Stimulated activated CD4-positive, alpha-beta T cell treated with anti-CD3 and anti-CD28 coated beads, Interleukin-1b, Interleukin-23, amount 100 ng/mL, for 4 hours (primary cell): ENCODE measurements at places on chromosomes 6 and 20.

GRCh38 chr6:51678905-51679620, 408.4 kb downstream of the PKHD1 start:
- DNase-seq: no peak

DNA sequence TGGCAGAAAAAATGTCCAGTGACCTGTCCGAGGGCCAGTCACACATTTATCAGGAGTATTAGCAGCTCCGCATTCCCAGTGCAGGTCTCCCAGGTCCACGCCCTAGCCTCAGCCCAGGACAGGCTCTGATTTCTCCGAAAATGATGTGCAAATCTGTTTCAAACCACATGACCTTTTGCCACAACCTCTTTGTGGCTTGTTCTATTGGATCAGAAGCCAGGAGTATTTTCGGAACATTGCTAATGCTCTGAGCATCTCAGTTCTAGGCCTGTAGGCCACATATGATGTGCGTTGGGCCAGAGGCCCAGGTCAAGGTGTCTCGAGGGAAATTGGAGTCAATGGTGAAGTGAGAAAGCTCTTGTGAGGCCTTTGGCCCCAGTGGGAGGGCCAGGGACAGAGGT, 40.4 kb downstream of the SNX5 start:
- no peak for DNase-seq

GRCh38 chr20:62411479-62412193, 4.6 kb upstream of the CABLES2 start:
- no peak for DNase-seq

DNA sequence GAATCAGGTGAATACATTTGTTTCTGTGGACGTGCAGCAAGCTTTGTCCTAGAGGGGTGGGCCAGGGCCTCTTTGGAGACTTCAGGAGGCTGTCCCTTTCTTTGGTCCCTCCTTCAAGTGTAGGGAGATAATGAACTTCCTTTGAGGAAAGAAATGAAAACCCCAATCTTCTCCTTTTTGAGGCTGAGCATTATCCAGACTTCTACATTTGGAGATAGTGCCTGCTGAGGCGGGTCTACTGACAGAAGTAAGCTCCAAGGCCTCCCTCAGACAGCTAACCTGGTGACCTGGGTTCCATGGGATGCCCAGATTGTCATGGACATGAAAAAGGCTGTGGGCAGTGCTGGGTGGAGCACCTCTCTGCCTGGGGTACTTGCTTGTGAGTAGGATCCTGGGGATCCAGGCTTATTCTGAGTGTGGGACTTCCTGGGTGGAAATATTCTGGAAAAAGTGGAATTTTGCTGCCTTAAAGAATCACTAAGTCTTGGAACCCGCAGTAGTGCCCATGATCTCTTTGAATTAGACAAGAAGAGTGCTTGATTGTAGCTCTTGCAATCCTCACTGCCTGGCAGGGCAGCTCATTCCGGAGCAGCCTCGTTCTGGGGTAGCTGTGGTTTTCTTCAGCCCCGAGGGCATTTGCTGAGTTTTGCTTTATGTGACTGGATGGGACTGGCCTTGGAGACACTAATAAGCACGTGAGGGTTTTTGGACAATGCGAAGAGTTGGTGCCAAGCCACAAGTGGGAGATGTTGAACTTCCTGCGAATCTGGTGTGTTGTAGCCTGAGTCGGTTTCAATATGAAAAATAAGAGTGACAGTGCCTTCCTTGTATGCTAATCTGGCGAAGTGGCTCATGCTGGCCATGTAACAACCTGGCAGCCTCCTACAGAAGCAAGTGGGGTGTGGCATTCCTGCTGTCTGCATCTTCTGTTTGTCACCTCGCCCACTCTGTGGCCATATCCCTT, 28.1 kb downstream of the SNRNP48 start:
- no peak for DNase-seq

DNA sequence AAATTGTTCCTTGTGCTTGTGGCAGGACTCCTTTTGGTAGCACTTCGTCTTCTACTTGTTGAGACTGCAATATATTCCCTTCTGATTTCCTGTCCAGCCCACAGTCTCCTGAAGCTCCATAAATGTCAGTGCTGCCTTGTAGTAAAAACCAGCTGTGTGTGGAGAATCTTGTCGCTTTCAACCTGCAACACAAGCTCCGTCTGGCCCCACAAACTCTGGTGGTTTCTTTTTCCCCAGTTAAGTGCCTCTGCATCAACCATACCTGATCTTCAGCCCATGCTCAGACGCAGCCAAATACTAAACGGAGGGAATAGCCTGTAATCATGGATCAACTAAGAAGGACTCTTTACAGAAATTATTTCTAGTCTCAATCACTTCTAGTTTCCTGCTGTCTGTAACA, 1133.3 kb upstream of the ADGRB3 start:
- no peak for DNase-seq

- DNase-seq: no peak
Measured at GRCh38 chr20:13131688-13132087, 89.4 kb upstream of the ISM1 start.

GRCh38 chr6:28081486-28081751, 1.1 kb downstream of the ZNF165 start:
- no peak for DNase-seq

- no peak for DNase-seq
Measured at GRCh38 chr20:45153752-45154151, 20.9 kb upstream of the PI3 start.

DNA sequence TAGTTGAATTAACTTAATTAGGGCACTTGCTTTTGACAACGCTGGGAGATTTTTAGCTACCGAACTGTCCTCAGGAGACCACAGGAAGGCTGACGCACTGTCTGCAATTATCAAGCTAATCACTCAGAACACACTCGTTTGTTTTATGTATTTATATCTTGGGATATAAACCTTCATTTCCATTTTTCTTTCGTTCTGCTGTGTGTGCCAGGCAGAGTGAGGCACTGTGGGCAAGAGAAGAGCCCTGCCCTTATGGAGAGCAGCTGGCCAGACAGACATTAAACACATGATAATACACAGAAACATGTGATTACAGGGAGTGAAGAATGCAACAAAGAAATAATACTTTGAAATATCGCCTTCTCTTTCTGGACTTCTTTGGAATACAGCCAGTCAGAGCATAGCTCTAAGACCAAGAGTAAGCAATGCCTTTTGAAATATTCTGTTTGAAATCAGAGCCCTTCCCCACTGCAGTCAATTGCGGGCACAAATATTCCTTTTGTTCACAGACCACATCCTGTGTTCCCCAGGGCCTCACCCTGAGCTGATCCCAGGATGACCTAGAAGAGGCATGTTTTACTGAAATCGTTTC, 96.8 kb downstream of the ANKRD60 start:
- DNase-seq: no peak

GRCh38 chr6:10518557-10519407, 2.4 kb upstream of the GCNT2 start:
- no peak for DNase-seq

DNA sequence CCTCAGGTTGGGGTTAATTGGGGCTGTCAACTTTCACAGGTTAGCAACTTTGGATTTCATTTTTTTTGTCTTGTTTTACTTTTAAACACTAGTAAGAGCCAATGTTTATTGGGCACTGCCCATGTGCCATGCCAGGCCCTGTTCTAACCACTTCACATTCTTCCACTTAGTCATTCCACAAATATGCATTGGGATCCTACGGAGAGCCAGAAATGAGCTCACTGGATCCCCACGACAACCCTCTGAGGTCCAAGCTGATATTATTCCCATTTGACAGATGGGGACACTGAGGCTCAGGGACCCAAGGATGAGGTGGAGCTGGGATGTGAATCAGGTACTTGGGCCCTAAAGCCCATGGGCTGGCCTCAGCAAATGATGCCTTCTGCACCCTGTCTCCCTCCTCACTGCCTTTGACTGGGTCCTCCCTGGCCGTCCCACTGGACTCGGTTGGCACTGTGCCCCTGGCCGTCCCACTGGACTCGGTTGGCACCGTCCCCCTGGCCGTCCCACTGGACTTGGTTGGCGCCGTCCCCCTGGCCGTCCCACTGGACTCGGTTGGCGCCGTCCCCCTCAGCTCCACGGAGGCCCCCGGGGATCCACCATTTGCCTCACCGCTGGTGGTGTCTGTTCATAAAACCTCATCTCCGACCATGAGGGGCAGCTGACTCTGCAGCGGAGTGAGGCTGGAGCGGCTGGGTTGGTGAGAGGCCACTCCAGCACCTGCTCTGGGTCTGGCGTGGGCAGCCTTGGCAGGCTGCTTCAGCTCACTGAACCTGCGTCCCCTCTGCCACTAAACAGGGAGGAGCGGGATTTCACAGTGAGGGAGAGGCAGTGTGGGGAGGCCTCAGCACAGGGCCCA, 4.8 kb upstream of the PMEPA1 start:
- DNase-seq: no peak

DNA sequence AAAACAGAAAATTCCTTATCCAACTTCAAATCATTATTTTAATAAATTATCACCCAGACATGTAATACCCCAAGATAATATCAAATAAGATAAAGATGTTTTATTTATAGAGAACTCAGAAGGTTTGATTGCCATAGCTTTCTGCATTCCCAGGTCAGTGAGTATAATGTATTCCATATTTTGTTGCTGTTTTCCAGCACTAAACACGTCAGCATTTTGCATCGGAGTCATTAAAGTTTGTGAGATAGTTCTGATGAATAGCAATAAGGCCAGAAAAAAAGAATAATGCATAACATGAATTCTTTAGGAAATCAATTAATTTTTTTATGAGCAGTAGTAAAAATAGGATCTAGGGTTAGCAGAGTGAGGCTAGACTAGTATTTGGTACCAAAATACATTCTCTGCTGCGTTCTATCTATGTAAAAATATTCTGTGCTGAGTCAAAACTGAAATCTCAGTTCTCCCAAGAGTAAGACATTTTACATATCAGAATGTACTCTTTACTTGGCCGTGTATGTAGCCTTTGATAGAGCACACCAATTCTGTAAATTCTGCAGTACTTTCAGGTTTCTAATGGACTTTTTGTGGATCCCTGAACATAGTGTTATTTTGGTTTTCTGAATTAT, 269.9 kb upstream of the AGPAT4 start:
- no peak for DNase-seq

DNA sequence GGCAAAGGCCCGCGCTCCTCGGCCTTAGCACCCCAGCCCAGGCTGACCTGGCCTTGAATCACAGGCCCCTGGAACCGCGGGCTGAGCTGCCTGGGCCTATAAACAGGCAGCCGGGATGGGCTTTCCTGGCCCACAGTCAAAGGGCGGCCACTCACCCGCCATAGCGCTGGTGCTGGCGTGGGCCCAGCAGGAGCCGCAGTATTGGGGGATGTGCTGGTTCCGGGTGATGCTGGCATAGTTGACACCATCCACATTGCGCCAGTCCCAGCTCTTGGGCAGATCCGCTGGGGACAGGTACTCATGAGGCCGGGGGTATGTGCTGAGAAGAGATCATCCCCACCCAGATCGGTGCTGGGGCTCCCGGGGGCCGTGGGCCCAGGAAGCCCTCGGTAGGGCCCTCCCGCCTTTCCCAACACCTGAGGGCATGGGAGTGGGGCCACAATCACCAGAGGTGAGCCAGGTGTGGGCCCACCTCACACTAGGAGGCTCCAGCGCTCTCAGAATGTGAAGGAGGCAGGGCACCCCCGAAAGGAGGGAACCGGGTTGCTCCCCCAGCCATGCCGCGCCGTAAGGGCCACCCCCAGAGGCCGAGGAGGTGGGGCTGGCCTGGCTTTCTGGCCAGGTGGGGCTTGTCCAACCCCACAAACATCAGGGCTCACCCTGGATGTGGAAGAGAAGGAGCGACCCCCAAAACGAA, 739 bp downstream of the CTSZ start:
- DNase-seq: no peak

DNA sequence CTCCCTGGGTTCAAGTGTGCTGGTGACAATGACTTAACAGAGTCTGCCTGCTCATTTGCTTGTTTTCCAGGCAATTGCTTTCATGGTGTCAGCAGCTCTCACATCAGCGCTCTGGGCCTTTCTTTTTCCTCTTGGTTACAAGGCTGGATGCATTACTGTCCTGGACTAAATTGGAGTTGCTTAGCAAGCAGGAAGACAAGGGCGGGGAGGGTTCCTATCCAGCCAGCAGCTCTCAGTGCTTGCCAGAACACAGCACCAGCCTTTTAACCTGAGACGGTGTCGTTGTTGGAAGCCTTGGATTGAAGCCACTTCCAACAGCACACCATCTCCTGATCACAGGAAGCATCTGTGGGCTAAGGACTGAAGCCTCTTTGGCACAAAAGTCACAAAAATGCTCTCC, 606.9 kb downstream of the CDH26 start:
- no peak for DNase-seq

DNA sequence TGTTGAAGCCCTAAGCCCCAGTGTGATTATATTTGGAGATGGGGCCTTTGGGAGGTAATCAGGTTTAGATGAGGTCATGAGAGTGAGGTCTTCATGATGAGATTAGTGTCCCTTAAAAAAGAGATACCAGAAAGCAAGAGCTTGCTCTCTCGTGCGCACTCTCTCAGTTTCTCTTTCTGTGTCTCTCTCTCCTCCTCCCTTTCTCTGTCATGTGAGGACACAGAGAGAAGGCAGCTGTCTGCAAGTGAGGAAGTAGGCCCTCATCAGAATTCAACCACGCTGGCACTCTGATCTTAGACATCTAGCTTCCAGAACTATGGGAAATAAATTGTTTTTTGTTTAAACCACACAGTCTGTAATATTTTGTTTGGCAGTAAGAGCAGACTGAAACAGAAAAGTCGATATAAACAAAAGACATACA, 180.5 kb downstream of the IBTK start:
- no peak for DNase-seq

- DNase-seq: no peak
Measured at GRCh38 chr6:29892696-29893095, 49.6 kb upstream of the HLA-A start.

DNA sequence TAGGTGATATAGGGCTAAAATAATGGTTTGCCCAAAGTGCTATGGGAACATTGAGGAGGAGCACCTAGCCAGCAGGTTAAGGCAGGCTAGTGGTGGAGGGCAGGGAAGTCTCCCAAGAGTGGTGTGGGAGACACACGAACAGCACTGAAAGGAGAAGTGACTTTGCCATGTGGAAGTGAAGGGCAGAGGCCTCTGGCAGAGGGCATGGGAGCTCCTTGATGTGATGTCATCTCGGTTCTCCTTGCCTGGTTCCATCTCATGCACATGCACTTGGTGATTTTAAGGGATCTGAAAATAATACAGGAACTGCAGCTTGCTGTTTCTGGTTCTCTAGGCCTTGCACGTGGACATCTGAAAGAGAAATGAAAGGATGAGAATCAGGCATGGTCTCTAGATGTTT, 4.7 kb upstream of the MAP3K4 start:
- DNase-seq: no peak

- peak; percentile 23 for DNase-seq
Measured at GRCh38 chr6:43668151-43669028, 19.2 kb downstream of the MRPS18A start.

- DNase-seq: no peak
Measured at GRCh38 chr6:21273451-21273850, 320.1 kb upstream of the SOX4 start.
